Activated CD4-positive, alpha-beta memory T cell treated with anti-CD3 and anti-CD28 coated beads, Interleukin-2, amount 10 ng/mL, durations not matched to agents 7 days and 5 days (primary cell): ENCODE measurements at places on chromosomes 1 and 21. TPM values are rescaled to one million over a fixed set of nuclear protein-coding genes. Genes with fewer than 3 reads are reported as not detected.

GRCh38 chr1:9097947-9098705, 28.7 kb upstream of the SLC2A5 start:
- H3K4me3 ChIP-seq, result no peak overlapping the region
- H3K27ac ChIP-seq, result no peak overlapping the region
- H3K27me3 ChIP-seq, result peaks cover 11% of the 10 kb centered on the region
- no peak for DNase-seq

GRCh38 chr1:22749503-22749902, 38.9 kb downstream of the EPHB2 start:
- no peak overlapping the region for H3K4me3 ChIP-seq
- H3K27ac ChIP-seq, result no peak overlapping the region
- peaks cover 16% of the 10 kb centered on the region for H3K4me1 ChIP-seq
- H3K36me3 ChIP-seq, result no peaks in the 10 kb centered on the region
- peaks cover 3% of the 10 kb centered on the region for H3K27me3 ChIP-seq

DNA sequence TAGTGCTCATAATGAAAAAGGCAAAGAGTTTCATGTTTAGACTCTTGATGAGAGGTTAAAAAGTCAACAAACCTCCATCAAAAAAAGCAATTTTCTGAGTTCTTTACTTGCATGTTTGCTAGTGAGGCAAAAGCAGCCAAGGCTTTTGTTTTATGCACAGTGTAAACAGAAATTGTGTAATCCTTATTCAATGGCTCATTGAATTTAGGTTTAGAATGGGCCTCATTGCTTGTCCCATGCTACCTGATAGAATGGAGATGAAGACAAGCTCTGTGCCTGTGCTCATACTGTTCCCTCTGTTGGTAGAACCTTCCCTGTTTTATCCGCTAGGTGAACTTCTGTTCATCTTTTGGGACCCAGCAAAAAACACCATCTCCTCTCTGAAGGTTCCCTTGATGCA, 10.0 kb upstream of the LRRC8D start:
- DNase-seq, result no peak
- peaks cover 19% of the 10 kb centered on the region for H3K27me3 ChIP-seq
- no peak overlapping the region for H3K27ac ChIP-seq
- H3K4me3 ChIP-seq, result no peak overlapping the region

DNA sequence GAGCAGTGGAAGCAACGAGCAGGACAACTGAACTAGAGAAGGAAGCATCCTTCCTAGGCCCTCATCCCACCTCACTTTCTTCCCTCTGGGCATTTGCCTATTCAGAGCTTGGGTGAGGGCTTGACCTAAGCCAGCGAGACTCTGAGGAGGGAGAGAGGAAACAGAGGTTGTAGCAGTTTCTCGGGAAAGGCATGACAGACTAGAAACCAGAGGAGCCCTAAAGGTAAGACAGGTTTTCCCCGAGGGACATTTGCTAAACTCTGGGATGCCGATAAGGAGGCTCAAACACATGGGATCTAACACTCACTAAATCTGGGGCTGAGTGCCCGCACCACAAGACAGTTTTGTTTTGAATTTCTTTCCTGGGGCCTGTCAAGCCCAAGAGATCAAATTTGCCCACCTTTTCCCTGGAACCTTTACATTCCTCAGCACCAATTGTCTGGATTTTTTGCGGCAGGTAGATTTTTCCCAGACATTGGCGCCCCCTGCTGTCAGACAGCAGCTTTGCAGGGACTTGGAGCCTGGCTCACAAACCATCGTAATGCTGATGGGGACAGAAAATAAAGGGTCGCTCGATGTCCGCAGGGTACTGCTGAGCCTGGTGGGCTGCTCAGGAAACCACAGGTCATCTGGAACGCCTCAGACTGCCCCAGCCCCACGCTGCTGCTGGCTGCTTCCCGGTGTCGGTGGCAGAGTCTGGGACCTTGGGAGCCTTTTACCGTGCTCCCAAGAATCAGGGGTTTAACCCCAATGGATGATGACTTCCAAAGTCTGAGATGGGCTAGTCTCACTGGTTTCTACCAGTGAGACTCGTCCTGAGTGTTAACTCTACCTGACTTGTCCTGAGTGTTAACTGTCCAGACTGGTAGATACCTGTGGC, 23.4 kb upstream of the TSPAN2 start:
- peak; percentile 57 for DNase-seq
- peaks cover 3% of the 10 kb centered on the region for H3K4me1 ChIP-seq
- H3K36me3 ChIP-seq, result no peaks in the 10 kb centered on the region
- H3K27ac ChIP-seq, result no peak overlapping the region
- H3K4me3 ChIP-seq, result no peak overlapping the region

DNA sequence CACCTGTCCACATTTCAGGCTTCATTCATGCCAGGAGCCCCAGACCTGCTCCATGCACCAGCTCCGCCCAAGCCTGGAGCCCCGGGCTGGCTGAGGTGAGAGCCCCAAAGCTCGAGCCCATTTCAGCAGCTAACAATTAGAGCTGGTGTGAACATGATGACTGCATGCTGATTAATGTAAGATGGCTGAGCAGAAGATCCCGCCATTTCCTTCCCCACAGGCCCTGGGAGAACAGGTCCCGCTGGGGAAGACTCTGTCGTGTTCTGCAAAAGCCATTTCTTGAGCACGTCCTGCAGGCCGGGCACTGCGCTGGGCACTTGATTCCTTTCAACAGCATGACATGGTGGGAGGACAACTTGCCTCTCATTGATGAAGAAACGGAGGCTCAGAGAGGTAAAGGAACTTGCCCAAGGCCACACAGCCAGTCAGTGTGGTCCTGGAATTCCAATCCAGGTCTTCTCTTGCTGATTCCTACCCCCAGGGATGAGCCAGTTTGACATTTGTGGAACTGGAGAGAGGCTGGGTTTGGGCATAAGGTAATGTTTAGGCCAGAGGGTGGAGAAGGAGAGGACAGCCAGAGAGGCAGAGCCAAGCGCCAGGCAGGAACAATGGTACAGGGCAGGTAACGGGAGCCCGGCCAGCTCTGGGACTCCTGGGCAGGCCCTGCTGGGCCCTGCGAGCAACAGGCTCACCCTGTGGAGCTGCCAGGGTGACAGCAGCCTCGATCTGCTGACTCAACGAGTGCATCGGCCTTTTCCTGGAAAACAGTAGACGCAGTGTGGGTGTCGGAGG, 28.1 kb upstream of the EPHA2 start:
- H3K27ac ChIP-seq, result no peak overlapping the region
- no peaks in the 10 kb centered on the region for H3K36me3 ChIP-seq
- DNase-seq, result no peak

GRCh38 chr1:19815801-19816736, 986 bp upstream of the RNF186 start:
- no peak overlapping the region for H3K4me3 ChIP-seq
- H3K27ac ChIP-seq, result no peak overlapping the region
- no peaks in the 10 kb centered on the region for H3K36me3 ChIP-seq
- no peaks in the 10 kb centered on the region for H3K4me1 ChIP-seq

DNA sequence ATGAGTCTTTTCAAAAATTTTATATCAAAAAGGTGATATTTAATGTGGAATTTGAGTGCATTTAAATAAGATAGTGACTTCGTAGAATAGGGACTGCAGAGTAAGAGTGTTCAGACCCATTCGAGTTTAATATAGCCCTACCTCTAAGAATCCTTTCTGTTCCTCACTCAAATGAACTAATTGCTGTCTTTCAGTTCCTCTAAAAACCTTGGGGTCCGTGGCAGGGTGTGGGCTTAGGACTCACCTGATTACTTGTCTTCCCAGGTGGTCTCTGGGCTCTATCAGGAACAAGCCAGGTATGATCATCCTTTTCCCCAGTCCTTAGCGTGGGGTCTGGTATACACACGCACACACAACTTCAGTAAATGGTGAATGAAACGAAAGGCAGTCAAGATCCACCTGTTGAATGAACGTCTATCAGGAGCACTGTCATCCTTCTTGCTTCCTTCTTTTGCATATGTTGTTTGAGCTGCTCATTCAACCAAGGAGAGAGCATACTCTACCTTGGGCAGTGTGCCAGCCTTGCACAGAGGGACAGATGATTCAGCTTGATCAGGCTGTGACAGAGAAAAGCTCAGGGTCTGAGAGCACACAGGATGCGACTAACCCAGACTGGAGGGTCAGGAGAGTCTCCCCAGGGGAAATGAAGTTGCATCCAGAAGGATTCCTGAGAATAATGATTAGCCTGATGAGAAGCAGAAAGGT, 1.2 kb upstream of the RNF11 start:
- peak; percentile 30 for DNase-seq
- H3K27me3 ChIP-seq, result no peaks in the 10 kb centered on the region
- peak overlapping the region; percentile 97 for H3K4me3 ChIP-seq
- peak overlapping the region; percentile 87 for H3K27ac ChIP-seq

- H3K27ac ChIP-seq, result no peak overlapping the region
- no peak overlapping the region for H3K4me3 ChIP-seq
- H3K36me3 ChIP-seq, result peaks cover 11% of the 10 kb centered on the region
- no peak for DNase-seq
Observed at GRCh38 chr1:41110286-41110685, 88.8 kb upstream of the SLFNL1 start.

DNA sequence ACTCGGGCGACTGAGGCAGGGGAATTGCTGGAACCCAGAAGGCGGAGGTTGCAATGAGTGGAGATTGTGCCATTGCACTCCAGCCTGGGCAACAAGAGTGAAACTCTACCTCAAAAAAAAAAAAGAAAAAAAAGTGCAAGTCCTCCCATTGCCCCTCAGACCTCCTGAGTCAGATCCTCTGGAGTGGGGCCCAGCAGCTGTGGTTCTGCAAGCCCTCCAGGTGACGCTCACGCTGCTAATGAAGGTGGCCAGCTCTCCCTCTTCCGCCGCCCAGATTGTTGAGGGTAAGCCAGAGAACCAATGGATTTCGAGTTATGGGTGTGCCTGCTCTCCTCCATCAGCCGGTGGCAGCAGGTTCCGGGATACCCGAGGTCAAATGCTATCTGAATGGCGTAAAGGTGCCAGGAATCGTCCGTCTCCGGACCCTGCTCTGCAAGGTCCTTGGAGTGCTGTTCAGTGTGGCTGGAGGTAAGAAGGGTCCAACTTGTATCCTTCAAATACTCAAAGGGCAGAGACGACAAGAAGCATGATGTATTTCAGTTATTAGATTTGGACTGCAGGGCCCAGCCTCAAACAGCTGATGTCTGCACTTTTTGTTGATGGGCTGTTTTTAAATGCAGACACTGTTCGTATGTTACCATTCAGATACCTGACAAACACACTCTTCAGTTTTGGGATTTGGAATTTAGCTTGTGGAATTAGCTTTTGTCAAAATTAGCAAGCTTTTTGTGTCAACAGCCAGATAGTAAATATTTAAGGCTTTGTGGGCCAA, 17.6 kb downstream of the CLCN6 start:
- no peaks in the 10 kb centered on the region for H3K4me1 ChIP-seq
- DNase-seq, result no peak
- H3K36me3 ChIP-seq, result peaks cover 24% of the 10 kb centered on the region
- H3K27me3 ChIP-seq, result no peaks in the 10 kb centered on the region

DNA sequence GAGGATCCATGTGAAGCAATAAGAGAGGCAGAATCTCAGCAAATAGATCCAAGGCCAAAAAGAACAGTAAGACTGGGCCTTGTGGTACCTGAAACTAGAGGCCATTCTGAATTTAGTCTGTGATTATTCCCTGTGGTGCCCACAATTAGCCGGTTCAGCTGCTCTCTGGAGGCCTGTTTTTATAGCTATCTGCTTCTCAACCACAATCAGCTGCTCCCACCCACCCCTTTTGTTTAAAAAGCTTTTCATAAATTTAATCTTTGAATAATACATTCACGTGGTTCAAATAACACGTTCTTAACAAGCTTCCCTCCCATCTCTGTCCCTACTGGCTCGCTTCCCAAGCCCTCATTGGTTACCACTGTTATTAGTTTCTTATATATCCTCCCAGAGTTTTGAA, 18.0 kb downstream of the UBE2T start:
- H3K36me3 ChIP-seq, result peaks cover 5% of the 10 kb centered on the region
- no peak for DNase-seq

GRCh38 chr1:42978317-42979035, 19.8 kb upstream of the SLC2A1 start:
- H3K27ac ChIP-seq, result no peak overlapping the region
- H3K36me3 ChIP-seq, result no peaks in the 10 kb centered on the region
- DNase-seq, result no peak
- H3K4me1 ChIP-seq, result no peaks in the 10 kb centered on the region
- H3K4me3 ChIP-seq, result no peak overlapping the region

- H3K4me3 ChIP-seq, result no peak overlapping the region
- H3K27ac ChIP-seq, result no peak overlapping the region
- H3K27me3 ChIP-seq, result no peaks in the 10 kb centered on the region
- DNase-seq, result no peak
- H3K36me3 ChIP-seq, result peaks cover 34% of the 10 kb centered on the region
Observed at GRCh38 chr1:21152423-21153100, 24.1 kb downstream of the EIF4G3 start.

DNA sequence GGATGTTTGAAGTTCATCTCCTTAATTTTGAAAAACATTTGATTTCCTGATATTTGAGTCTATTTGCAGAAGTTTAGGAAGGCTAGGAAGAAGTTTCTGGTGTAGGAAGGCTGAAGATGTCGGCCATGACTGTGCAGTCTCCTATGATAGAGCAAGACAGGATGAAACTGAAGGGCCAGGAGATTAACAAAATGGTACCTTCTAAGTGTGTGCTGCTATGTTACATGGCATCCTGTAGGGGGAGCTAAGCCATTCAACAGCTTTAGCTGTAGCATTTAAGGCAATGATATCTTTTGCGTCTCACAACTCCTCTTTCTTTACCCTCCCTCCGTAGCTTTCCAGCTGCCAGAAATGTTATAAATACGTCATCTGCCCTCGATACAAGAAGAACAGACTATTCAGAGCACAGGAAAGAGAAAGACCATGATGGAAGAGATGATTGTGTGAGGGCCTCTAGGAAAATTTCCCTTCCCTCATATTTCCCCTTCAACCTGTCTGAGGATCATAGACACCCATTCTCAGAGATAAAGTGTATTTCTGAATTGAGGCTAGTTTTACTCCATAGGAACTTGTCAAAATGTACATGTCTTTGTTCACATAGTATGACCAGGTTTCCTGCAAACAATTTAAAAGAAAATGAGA, 61.1 kb downstream of the XCL1 start:
- no peak overlapping the region for H3K4me3 ChIP-seq
- no peaks in the 10 kb centered on the region for H3K36me3 ChIP-seq
- no peaks in the 10 kb centered on the region for H3K4me1 ChIP-seq
- H3K27ac ChIP-seq, result no peak overlapping the region

- H3K4me1 ChIP-seq, result no peaks in the 10 kb centered on the region
- peaks cover 61% of the 10 kb centered on the region for H3K27me3 ChIP-seq
- H3K36me3 ChIP-seq, result no peaks in the 10 kb centered on the region
- DNase-seq, result no peak
- H3K4me3 ChIP-seq, result no peak overlapping the region
Observed at GRCh38 chr1:202713110-202713509, 2.9 kb upstream of the SYT2 start.

- no peaks in the 10 kb centered on the region for H3K27me3 ChIP-seq
- DNase-seq, result no peak
- no peak overlapping the region for H3K4me3 ChIP-seq
- H3K36me3 ChIP-seq, result no peaks in the 10 kb centered on the region
- no peak overlapping the region for H3K27ac ChIP-seq
Observed at GRCh38 chr1:9900142-9901043, 9.7 kb downstream of the CTNNBIP1 start.

Gene PRELP
- total RNA-seq, result not detected

Gene ALPL
- not detected for total RNA-seq

Gene CLEC20A
- total RNA-seq, result not detected

Gene LDLRAD1
- total RNA-seq, result not detected

Gene TMPRSS3
- total RNA-seq, result 24.6 TPM

Gene NBPF6
- not detected for total RNA-seq

Gene HMCN1
- total RNA-seq, result under 0.01 TPM

Gene CRYBG2
- total RNA-seq, result 4.3 TPM

Gene G0S2
- total RNA-seq, result 7.3 TPM

Gene BEST4
- total RNA-seq, result 1.0 TPM

Gene LINGO4
- 1.2 TPM for total RNA-seq

Gene IKBKE
- total RNA-seq, result 61.8 TPM

Gene AJAP1
- not detected for total RNA-seq
